ENCODE measurements at places on chromosomes 11 and 22.

DNA sequence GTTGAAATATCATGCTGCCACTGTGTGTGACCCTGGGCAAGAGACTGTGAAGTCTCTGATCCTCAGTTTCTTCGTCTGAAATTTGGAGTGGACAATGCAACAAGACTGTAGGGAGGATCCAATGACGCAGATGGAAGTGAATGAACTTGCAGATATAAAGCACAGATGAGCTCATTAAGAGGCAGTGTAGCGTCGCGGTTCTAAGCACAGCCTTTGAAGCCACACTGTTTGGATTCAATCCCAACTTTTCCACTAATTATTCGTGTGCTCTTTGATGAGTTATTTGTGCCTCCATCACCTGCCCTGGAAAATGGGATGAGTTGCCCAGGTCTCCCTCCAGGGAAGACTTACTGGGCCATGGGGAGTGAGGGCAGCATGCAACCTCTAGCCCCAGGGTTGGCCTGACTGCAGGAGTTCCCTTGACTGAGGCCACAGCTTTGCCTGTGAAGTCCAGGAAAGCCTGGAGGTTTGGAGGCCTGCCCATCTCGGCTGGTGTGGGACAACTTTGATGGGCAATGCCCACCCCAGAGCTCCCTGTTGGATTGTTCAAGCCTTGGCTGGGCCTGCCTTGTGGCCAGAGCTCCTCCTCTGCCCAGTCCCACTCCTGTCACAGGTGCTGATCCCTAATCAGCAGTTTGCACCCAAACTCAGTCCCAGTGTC is 266.0 kb upstream of the B3GAT1 start:
- no peak overlapping the region for H3K27ac ChIP-seq

DNA sequence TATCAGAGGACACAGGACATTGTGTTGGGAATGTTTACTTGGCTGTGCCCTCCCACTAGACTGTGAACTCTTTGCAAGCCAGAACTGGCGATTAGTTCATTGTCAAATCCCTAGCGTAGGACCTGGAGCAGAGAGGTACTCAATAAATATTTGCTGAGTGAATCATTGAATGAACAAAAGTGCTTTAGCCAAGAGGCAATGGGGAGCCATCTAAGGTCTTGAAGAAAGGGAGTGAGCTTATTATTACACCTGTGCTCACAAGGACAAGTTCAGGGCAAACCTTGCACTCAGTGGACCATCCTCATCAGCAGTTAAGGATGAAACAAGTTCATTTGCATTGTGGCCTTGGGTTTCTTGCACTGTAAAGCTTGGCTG is 1.1 kb upstream of the RASSF10 start:
- H3K4me3 ChIP-seq: no peak overlapping the region

- no peaks in the 10 kb centered on the region for H3K36me3 ChIP-seq
- H3K27ac ChIP-seq: peak overlapping the region; percentile 95
- peak; percentile 55 for DNase-seq
- peaks cover 13% of the 10 kb centered on the region for H3K4me1 ChIP-seq
- H3K4me3 ChIP-seq: peak overlapping the region; percentile 73
- H3K27me3 ChIP-seq: peaks cover 12% of the 10 kb centered on the region
These were observed 96.5 kb upstream of the FGF3 start for GRCh38 chr11:69915501-69916250.

- H3K4me1 ChIP-seq: no peaks in the 10 kb centered on the region
- DNase-seq: no peak
- H3K36me3 ChIP-seq: no peaks in the 10 kb centered on the region
- H3K27me3 ChIP-seq: peaks cover 8% of the 10 kb centered on the region
- H3K4me3 ChIP-seq: no peak overlapping the region
- H3K27ac ChIP-seq: no peak overlapping the region
These were observed 11.8 kb upstream of the BCR start for GRCh38 chr22:23168391-23169042.

DNA sequence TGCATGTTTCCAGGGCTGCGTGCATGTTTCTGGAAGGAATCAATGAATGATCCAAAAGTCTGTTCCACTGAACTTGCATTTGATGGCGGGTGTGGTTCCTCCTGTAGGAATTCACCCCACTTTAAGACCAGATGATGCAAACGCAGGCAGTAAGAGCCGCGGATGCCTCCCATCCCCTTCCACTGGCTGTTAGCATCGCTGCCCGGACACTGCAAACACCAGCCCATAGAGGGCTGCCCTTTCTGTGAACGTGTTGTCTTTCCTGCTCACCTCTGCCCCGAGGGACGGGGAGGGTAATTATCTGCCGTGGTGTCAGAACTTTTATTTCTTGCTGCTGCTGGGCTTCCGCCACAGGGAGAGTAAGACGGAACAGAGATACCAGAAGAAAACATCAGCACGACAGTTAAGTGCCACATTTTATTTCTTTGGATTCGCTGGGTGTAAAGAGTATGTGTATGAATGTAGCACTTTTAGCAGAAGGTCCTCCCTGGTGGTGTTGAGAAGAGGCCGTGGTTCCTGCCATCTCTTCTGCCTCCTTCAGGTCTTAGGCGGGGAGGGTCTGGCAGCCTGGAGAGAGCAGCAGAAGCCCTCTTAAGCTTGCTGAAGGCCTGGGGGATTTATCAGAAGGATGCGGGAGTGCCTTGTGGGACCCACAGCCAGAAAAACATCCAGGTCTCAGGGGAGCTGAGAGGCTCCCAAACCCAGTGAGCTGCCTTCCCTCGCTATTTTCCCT is 53.2 kb upstream of the NECTIN1 start:
- H3K27me3 ChIP-seq: peaks cover 47% of the 10 kb centered on the region
- H3K4me3 ChIP-seq: no peak overlapping the region

- no peak overlapping the region for H3K4me3 ChIP-seq
- H3K4me1 ChIP-seq: peaks cover 29% of the 10 kb centered on the region
- H3K27ac ChIP-seq: no peak overlapping the region
These were observed 10.4 kb upstream of the TUB start for GRCh38 chr11:8070417-8071115.

- H3K36me3 ChIP-seq: no peaks in the 10 kb centered on the region
- DNase-seq: no peak
- no peak overlapping the region for H3K27ac ChIP-seq
- peaks cover 5% of the 10 kb centered on the region for H3K4me1 ChIP-seq
These were observed 3.3 kb upstream of the JAML start for GRCh38 chr11:118227865-118228785.

DNA sequence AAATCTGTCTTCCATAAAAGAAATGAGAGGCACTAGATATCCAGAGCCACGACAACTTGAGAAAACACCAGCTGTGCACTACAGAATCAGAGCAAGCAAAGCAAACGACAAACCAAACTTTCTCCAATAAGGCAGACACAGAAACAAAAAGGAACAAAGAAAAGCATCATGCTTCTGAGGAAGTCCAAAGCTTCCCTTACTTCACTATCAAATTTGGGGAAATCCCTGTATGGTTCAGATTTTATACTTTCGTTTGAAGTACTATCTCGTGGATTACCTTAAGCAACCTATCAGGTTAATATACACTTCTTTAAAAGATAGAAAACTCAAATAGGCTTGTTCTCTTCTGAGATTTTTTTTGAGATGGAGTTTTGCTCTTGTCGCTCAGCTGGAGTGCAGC is 27.7 kb downstream of the ALG9 start:
- no peak overlapping the region for H3K27ac ChIP-seq
- peaks cover 11% of the 10 kb centered on the region for H3K36me3 ChIP-seq
- H3K4me1 ChIP-seq: peaks cover 49% of the 10 kb centered on the region
- DNase-seq: no peak
- H3K27me3 ChIP-seq: no peaks in the 10 kb centered on the region

Measured in HFFc6 (cell line).